NCI-H1417 treated with DMSO at 0.1 percent for 48 hours (cell line): ENCODE measurements at places on chromosomes 4 and X.

- no peak for DNase-seq
These were observed 51.5 kb upstream of the GPR78 start for GRCh38 chr4:8528713-8529112.

- DNase-seq, result no peak
These were observed 12.2 kb downstream of the ARHGEF6 start for GRCh38 chrX:136768469-136769084.

DNA sequence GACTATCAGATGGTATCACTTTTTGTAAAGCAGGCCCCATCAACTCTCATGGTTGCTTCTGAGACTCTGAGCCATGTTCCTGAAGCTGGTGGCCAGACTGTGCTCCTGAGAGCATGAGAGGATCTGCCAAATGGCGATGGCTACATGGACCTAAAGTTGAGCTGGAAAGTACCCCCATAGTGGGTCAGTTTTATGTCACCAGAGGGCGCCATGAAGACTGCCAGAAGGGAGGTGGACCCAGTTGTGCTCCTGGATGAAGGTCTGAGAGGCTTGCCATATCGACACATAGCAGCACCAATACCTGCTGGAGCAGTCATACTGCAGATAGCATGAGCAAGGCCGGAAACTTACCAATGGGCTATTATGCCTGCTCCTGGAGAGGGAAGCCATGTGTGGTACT lies 105.7 kb downstream of the SLITRK2 start:
- DNase-seq, result no peak

DNA sequence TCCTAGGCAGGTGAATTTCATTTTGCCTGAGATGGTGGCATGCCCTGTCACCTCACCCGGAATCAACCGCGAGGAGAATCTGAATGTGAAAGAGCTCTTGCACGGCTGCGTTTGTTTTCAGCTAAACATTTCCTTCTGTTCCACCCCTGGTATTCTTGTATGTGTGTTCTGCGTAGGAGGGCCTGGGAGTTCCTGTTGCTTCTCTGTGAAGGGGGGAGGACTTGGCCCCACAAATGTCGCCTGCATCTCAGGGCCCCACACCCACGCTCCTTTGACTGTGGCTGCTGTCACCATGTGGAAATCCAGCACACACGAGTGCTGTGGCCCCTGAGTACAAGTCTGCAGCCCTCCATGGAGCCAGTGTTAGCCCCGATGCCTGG lies 45.8 kb upstream of the CLCN4 start:
- no peak for DNase-seq

GRCh38 chr4:171590716-171591115 lies 222.5 kb upstream of the GALNTL6 start:
- no peak for DNase-seq

- DNase-seq, result no peak
These were observed 19.5 kb upstream of the MRFAP1 start for GRCh38 chr4:6620891-6621555.

DNA sequence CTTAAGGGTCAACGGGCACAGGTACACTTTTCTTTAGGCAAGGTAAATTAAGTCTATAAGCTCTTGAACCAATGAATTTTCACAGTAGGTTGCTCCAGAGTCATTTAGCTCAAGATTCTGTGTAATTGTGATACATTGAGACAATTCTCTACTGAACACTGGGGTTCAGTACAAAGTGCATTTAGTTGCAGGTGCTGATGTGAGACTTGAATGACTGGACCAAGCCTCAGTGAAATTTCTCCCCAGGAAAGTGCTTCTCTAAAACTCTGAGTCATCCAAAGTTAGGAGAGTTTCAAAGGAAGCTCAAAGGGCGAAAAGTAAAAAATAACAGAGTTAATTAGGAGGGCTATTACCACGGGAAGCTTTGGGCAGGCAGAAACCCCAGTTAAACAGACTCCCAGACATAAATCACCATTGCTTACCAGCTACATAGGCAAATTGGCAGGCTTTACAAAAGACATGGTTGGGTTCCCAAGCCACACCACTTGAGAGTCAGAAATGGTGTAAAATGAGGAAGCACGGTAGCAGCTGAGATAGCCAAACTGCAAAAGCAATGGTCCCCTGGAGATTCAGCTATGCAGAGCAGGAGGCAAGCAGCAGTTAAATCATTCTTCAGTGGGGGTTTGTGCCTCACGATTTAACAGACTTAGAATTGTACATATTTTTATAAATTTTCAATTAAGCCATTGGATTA lies 202.6 kb downstream of the PCDH19 start:
- no peak for DNase-seq

GRCh38 chr4:142875117-142875516 lies 29.0 kb upstream of the INPP4B start:
- no peak for DNase-seq

DNA sequence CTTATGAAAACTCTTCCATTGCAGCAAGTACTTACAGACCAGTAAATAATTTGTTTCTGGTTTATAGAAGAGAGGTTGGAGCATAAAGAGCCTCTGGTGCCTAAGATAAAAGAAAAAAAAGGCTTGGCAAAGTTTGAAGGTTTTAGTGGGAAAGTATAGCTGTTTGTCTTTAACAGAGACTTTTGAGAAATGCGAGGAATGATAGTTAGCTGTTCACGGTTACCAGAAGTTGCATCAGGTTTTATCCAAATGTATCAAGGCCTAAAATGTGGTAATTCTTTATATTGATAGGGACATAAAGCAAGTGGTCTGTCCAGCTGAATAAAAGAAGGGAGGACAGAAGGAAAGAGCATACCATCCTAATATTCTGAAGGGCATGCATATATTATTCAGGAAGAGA lies 29.3 kb downstream of the RAP1GDS1 start:
- no peak for DNase-seq

GRCh38 chrX:41518127-41518840 lies 71.1 kb downstream of the NYX start:
- no peak for DNase-seq

GRCh38 chr4:2288051-2288541 lies 26.2 kb upstream of the MXD4 start:
- DNase-seq, result no peak

- no peak for DNase-seq
These were observed 188.0 kb upstream of the S100G start for GRCh38 chrX:16461968-16462367.

DNA sequence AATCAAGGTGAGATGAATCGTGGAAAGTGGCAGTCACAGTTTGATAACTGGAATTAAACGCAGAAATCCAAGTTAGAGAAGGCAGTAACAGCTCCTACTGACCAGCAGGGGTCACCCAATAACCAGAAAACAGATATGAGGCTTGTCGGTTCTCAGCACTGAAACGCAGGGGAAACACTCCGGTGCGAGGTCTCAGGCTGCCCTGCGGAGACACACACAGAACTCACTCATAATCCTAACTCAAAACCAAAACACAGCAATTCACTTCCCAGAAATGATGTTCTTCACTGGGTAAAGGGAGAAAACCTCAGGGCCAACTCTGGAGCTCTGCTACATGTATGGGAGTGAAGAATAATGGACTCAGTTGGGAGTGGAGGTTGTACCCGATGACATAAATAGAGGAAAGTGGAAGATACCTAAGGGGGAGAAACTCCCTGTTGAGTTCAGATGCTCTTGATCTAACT lies 384.4 kb downstream of the RAPGEF2 start:
- peak; percentile 59 for DNase-seq

DNA sequence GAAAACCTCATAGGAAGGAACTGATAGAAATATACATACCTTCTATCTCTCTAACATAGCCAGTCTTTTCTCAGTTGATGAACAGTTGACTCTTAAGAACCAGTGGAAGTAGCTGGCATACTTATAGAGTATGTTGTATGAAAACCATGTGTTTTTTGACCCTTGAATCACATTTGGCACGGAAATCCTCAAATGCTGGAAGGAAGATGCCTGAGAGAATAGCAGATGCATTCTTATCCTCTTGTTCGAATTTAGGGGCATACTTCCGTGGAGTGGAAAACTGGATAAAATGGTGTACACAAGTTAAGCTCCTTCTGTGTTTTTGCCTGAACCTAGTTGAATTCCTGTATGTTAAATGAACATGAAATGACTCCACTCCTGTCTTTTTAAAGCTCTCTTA lies 145.5 kb downstream of the PCDH7 start:
- DNase-seq, result no peak

DNA sequence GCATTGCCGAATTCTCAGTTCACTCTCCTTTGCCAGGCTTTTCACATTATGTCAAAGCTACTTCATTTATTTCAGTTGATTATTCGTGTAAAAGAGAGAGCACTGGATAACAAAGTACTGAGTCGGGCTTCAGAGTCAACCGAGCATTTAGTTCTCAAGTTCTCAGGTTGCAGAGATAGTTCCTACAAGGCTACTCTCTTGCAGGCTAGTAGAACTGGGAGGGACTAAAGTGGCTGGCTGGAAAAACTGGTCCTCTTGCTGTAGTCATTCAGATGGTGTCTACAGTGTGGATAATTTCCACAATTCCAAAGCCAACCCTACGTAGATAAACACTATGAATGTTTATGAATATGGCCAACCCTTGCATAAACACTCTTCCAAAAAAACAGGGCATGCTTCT lies 4.6 kb upstream of the CCNG2 start:
- DNase-seq, result no peak

- peak; percentile 41 for DNase-seq
These were observed 461.0 kb upstream of the GALNT7 start for GRCh38 chr4:172707622-172708021.

DNA sequence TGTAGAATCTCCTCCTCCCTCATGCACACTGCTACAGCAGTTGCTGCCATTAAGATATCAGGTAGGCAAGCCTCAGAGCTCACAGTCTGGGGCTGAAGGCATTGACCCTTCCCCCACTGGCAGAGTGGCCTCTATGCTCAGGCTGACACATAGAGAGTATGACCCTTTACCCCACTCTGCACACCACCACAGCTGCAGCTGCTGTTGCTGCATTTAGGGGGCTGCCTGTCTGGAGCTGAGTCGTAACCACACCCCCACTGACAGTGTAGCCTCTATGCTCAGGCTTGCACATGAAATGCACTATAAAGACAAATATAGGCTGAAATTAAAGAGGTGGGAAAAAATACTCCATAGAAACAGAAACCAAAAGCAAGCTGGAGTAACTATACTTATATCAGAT lies 289.3 kb upstream of the PABPC4L start:
- no peak for DNase-seq

DNA sequence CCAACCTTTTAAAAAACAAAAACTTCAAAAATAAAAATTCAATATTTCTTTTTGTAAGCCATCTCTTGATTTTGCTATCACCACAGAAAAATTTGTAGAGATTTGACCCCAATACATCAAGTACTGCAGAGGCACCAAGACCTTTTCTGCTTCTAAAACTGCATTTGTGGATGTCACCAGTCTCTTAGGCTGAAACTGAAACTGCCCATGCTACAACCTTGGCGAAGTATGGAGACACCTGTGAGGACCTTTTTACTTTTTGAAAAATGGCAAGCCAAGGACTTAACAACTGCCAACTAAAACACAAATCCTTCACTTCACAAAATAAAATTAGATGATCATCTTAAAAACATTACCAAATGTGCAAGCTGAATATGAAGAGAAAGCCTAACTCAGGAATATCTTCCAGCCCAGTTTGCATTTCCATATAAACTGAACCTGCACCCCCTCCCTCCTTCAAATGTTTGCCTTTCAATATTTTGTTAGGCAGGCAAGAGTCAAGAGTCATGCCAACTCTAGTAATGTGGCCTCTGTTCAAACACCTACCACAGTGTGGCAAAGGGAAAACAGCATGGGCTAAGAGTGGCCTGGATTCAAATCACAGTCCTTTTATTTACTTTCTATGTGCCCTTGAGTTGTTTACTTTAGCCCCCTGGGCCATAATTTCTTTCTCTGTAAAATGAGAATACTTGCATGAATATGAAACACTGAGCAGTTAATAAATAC lies 389.4 kb downstream of the OPHN1 start:
- DNase-seq, result no peak

GRCh38 chrX:143648705-143649104 lies 12.8 kb upstream of the SLITRK4 start:
- DNase-seq, result no peak

DNA sequence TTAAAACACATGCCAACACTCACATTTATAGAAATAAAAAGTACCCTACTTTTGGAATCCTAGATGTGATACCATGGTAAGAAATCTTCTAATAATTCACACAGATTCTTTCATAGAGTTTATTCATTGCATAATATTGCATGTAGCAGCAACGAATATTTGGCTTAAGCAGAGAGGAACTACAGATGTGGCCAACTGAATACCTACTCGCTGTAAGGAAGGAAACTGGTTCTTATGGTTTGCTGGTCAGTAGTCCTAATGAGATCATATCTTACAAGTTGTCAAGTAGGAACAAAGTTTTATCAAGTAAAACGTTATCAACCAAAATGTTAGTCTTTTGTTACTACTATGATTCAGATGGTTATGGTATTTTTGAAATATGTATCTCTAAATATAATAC lies 996.1 kb downstream of the PDHA2 start:
- DNase-seq, result no peak

DNA sequence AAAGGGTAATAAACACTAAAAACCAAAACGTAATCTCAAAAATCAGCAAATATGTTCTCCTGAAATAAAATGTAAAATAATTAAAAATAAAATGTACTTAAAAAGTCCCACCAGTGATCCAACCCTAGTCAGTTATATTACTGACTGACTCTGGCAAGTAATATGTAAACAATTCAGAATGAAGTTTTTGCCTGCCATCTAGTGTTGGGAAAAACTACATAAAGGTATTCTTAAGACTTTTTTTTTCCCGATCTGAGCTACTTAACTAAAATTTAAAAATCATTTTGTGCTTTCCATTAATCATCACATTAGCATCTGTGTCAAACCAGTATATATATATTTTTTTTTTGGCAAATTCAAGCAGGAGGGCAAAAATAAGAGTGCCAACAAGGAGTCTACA lies 24.0 kb downstream of the RCHY1 start:
- DNase-seq, result no peak

GRCh38 chr4:7609316-7609715 lies 174.6 kb upstream of the PSAPL1 start:
- no peak for DNase-seq

DNA sequence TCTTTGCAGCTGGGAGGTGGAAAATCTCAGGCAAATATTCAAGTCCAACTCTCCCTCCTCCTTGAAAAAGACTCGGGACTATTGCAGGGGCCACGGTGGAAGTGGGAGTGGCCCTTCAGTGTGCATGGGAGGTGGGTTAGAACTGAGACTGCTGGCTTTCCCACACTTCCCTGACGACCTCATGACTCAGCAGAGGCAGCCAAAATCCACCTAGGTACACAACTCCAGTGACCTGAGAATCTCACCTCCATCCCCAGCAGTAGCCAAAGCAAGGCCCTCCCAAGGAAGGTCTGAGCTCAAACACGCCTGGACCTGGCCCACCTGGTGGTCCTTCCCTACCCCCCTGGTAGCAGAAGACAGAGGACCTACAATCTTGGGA lies 6.2 kb upstream of the UGT2B17 start:
- no peak for DNase-seq
